ENCODE measurements at places on chromosomes 13 and 19. TPM values are rescaled to one million over a fixed set of nuclear protein-coding genes. Genes with fewer than 3 reads are reported as not detected.
A peak's percentile ranks its signal among the peaks of the same experiment; 100 is the strongest.

- H3K4me3 ChIP-seq: no peak overlapping the region
- no peak overlapping the region for H3K27ac ChIP-seq
- H3K36me3 ChIP-seq: no peaks in the 10 kb centered on the region
- DNase-seq: no peak
- H3K27me3 ChIP-seq: no peaks in the 10 kb centered on the region
- H3K4me1 ChIP-seq: no peaks in the 10 kb centered on the region
These were observed 1806.1 kb upstream of the MIR17HG start for GRCh38 chr13:89541091-89542030.

- peaks cover 17% of the 10 kb centered on the region for H3K27me3 ChIP-seq
- H3K36me3 ChIP-seq: no peaks in the 10 kb centered on the region
- H3K27ac ChIP-seq: no peak overlapping the region
- H3K4me3 ChIP-seq: no peak overlapping the region
- DNase-seq: no peak
- H3K4me1 ChIP-seq: no peaks in the 10 kb centered on the region
These were observed 13.2 kb upstream of the LHFPL6 start for GRCh38 chr13:39616087-39616694.

DNA sequence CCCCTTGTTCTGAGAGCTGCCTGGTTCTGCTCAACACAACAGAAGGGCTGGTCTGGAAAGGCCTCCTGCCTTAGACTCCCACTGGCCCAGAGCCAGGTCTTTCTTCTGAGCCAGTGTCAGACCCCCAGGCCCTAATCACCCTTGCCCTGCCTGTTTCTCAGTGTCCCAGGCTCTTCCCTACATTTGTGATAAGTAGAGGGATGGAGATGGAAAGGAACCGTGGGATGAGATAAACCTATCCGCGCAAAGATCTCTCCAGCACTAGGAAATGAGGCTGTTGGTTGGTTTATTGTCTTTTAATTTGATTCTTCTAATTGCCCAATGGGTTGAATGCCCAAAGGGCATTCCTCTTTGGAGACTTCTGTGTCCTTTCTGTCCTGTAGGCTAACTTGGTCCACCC is 470.0 kb downstream of the TSHZ3 start:
- no peaks in the 10 kb centered on the region for H3K4me1 ChIP-seq
- H3K36me3 ChIP-seq: no peaks in the 10 kb centered on the region
- no peak overlapping the region for H3K27ac ChIP-seq
- H3K4me3 ChIP-seq: no peak overlapping the region

Gene FLT3LG
- total RNA-seq: 15.4 TPM

Gene ZFP36
- total RNA-seq: 206 TPM

Gene ARHGEF1
- 351 TPM for total RNA-seq

DNA sequence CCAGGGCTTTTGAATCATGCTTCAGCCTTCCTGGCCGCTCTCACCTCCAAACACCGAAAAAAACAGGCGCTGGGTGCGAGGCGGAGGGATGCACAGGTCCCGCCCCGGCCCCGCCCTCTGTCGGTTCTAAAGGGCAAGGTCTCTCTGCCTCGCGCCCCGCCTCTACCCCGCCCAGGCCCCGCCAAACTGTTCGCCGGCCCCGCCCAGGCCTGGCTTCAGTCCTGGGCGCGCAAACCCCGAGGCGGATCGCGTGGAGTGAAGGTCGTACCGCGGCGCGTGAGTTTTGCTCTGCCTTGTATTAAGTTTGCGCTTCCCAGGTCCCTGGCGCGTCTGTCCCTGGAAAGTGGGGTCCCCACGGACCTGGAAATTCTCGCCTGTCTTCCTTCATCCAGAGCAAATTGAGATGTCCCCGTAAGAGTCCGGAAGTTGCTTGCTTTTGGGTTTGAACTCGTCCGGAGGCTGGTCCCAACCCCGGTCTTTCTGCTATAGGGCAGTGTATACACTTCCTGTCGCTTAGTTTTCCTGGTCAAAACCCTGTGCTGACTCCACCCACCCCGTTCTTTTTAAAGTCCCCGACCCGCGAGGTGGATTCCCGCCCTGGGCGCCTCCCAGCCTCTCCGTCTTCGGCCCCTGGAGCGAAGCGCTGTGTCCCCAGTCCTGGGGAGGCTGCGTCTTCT is 8.4 kb downstream of the ZNF808 start:
- H3K27me3 ChIP-seq: no peaks in the 10 kb centered on the region
- peak overlapping the region; percentile 92 for H3K4me3 ChIP-seq
- peak; percentile 86 for DNase-seq
- H3K4me1 ChIP-seq: peaks cover 23% of the 10 kb centered on the region
- H3K27ac ChIP-seq: peak overlapping the region; percentile 86

Gene RASGRP4
- total RNA-seq: 3.2 TPM

DNA sequence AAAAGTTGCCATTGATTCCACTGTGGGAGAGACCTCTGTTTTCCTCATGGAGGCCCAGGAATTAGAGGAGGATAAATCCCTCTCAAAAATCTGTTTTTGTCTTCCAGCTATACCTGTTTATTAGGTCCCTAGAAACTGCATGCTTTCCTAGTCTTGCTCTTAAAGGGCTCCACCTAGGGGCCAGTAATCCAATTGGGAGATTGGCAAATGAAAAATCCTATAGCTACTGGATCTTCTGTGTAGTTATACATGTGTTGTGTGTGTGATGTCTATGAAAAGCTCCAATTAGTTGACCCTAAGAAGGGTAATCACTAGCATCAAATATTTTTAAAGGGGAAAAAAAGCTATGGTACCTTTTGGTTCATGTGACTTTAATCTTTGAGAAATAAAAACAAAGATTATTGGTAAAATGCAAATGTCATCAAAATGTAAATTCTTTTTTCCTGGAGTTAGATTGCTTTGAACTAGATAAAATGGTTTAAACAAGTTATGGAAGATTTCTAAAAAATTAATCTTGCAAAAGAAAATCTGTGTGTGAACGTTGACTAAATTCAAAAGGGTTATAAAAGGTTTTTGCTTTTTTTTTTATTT is 63.4 kb upstream of the C1QTNF9B start:
- H3K36me3 ChIP-seq: no peaks in the 10 kb centered on the region
- no peak overlapping the region for H3K27ac ChIP-seq
- H3K27me3 ChIP-seq: no peaks in the 10 kb centered on the region
- no peak for DNase-seq
- no peaks in the 10 kb centered on the region for H3K4me1 ChIP-seq

Gene PIK3R2
- 12.0 TPM for total RNA-seq

DNA sequence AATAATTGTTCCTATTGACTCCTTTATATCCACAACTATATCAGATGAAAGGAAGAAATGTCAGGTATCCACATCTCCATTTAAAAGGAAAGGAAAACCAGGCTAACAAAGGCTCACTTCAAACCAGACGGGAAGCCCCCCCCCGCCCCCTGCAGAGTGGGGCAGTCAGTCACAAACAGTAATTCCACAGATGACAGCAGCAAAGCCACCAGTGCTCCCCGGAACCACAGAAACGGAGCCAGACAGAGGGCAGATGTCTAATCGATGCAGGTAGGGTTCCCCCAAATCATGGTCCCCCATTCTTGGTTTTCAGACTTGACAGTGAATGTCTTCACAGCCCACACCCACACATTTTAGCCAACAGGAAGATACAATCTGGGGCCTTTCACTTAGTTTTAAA is 100.8 kb downstream of the STK24 start:
- no peak for DNase-seq
- peaks cover 58% of the 10 kb centered on the region for H3K36me3 ChIP-seq
- H3K4me1 ChIP-seq: peaks cover 46% of the 10 kb centered on the region
- no peaks in the 10 kb centered on the region for H3K27me3 ChIP-seq
- peak overlapping the region; percentile 94 for H3K27ac ChIP-seq
- H3K4me3 ChIP-seq: peak overlapping the region; percentile 76

DNA sequence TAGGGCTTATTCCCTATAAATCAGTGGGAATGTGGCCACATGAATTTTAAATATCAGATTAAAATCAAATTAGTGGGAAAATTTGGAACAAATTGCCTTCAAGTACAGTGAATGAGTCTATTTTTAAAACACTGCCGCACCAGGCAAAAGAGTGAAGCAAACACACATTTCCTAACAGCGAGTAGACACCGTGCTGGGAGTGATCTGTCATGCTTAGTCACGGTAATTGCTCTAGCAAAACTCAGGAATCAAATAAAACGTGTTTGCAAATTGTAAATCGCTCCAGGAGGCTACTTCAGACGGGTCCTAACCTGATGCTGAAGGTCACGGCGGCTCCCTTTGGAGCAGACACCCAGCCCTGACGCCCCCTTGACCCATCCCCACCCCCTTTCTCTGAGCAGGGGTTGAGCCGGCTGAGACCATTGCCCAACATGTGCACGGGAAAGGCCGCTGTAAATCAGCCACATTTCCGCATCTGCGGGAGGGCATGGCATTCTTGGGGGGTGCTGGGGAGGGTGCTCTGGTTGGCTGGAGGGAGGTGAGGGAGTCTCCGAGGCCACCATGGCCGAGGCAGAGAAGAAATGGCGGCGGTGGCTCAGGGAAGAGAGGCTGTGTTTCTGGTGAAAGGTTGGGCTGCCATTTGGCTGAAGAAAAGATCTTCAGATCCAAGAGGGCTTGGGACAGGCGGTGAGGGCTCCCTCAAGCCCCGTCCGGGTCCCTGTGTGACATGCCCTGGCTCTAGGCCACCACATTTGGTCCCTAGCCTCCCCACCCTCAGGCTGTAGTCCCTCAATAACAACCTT is 8.9 kb downstream of the CEBPA start:
- peaks cover 2% of the 10 kb centered on the region for H3K36me3 ChIP-seq
- H3K4me1 ChIP-seq: no peaks in the 10 kb centered on the region
- DNase-seq: no peak
- H3K27ac ChIP-seq: no peak overlapping the region
- H3K27me3 ChIP-seq: peaks cover 32% of the 10 kb centered on the region
- H3K4me3 ChIP-seq: no peak overlapping the region

DNA sequence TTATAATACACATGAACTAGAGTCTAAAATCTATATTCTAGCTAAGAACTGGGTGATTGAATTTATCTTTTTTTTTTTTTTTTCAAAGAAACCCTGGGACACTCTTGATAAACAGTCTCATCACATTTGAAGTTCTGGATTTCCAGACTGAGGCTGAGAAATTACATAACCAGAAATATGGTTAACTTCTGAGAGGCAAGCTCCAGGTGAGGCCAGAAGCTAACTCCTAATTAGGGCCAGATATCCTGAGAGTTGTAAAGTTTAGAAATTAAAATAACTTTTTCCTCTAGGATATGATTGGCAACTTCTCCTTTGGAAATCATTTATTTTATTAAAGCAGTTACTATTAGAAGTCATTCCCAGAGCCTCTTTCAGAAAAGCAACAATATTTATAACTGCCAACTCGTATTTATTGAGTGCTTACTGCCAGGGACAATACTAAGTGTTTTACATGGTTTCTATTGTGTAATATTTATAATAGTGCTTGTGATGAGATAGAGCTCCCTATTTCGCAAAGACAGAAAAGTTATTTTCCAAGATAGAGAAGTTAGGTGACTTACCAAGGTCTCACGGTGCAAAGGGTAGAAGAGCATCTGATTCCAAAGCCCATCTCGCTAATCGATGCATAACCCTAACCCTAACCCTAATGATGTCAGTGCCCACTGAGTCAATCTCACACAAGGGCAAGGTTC is 187.7 kb downstream of the DCT start:
- no peaks in the 10 kb centered on the region for H3K36me3 ChIP-seq
- H3K27me3 ChIP-seq: no peaks in the 10 kb centered on the region
- DNase-seq: no peak
- no peaks in the 10 kb centered on the region for H3K4me1 ChIP-seq
- no peak overlapping the region for H3K27ac ChIP-seq
- no peak overlapping the region for H3K4me3 ChIP-seq

Gene AXL
- total RNA-seq: not detected

Gene FGF14
- not detected for total RNA-seq

GRCh38 chr13:33053397-33054066 is 37.3 kb downstream of the KL start:
- H3K4me3 ChIP-seq: no peak overlapping the region
- H3K36me3 ChIP-seq: no peaks in the 10 kb centered on the region
- no peaks in the 10 kb centered on the region for H3K4me1 ChIP-seq
- H3K27me3 ChIP-seq: peaks cover 6% of the 10 kb centered on the region

DNA sequence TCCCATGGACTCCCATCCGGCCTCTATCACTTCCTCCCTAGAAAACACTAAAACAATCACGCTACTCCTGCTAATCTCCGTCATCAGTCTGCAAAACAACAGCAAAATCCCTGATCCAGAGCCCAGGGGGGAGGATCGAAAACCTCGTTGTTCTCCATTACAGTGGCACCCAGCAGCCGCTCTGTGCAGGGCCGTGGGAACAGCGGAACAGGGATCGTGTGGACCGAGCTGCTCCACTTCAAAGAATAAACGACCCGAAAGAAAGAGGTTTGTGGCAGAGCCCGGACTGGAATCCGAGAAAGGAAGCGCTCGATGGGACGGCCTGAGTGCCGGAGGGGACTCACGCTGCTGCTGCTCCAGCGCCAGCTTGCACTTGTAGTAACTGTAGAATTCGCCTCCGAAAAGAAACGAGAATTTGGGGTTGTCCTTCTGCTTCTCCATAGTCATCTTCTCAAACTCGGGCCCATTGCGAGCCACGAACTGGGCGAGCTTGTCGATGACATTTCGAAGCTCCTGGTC is 652 bp downstream of the CHERP start:
- H3K27me3 ChIP-seq: no peaks in the 10 kb centered on the region
- no peak for DNase-seq
- H3K36me3 ChIP-seq: peaks cover 40% of the 10 kb centered on the region

Gene LRRC8E
- total RNA-seq: not detected

DNA sequence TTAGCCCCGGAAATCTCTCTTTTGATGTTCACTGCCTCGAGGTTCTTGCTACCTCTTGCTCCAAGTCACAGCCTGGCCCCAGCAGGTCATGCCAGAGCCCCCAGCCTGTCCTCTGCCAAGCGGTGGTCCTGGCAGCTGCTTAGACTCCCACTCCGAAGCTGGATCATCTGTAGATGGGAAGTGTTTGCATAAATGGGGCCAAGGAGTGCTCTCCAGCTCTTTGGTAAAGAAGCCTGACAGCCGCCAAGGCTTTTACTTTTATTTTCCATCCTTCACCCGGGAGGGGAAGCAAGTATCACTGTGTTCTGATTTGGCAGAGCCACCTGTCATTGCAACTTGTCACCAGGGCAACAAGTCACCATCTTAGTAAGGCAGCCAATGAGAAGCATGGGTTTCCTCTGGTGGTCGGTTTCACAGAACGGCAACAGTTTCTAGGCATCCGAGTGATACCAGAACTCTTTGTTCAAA is 10.6 kb upstream of the RETN start:
- DNase-seq: no peak
- no peaks in the 10 kb centered on the region for H3K36me3 ChIP-seq
- peaks cover 5% of the 10 kb centered on the region for H3K27me3 ChIP-seq
- H3K27ac ChIP-seq: peak overlapping the region; percentile 82
- peaks cover 18% of the 10 kb centered on the region for H3K4me1 ChIP-seq

Gene MEX3D
- 2.5 TPM for total RNA-seq

GRCh38 chr13:92807353-92807752 is 419.3 kb upstream of the GPC6 start:
- DNase-seq: no peak
- no peaks in the 10 kb centered on the region for H3K27me3 ChIP-seq
- H3K4me1 ChIP-seq: no peaks in the 10 kb centered on the region
- H3K36me3 ChIP-seq: no peaks in the 10 kb centered on the region

Gene MYO16
- not detected for total RNA-seq

Data from activated B cell treated with CpG ODN at 0.5 μM for 24 hours (primary cell).